Mononuclear cell (primary cell): ENCODE measurements at places on chromosomes 4 and X. TPM values are rescaled to one million over a fixed set of nuclear protein-coding genes. Genes with fewer than 3 reads are reported as not detected.

TSPAN7 gene
- total RNA-seq: not detected

JADE3 gene
- 3.0 TPM for total RNA-seq

FRAS1 gene
- total RNA-seq: under 0.01 TPM

ERAS gene
- total RNA-seq: not detected

COL25A1 gene
- 0.10 TPM for total RNA-seq

RPA4 gene
- 0.42 TPM for total RNA-seq

ETDB gene
- not detected for total RNA-seq

CITED1 gene
- total RNA-seq: 0.31 TPM
